ENCODE measurements at places on chromosomes 5 and 9.

- DNase-seq, result no peak
Observed at GRCh38 chr5:89535411-89535810, 652.4 kb upstream of the MEF2C start.

GRCh38 chr5:980966-981365 lies 27.6 kb upstream of the NKD2 start:
- DNase-seq, result no peak

- DNase-seq, result no peak
Observed at GRCh38 chr5:179146277-179146676, 86.1 kb downstream of the ZNF354C start.

- DNase-seq, result no peak
Observed at GRCh38 chr5:172659909-172660628, 19.0 kb downstream of the NEURL1B start.

- no peak for DNase-seq
Observed at GRCh38 chr9:115164511-115164974, 46.6 kb upstream of the TNC start.

- DNase-seq, result no peak
Observed at GRCh38 chr9:673966-674526, 167.5 kb upstream of the DMRT1 start.

DNA sequence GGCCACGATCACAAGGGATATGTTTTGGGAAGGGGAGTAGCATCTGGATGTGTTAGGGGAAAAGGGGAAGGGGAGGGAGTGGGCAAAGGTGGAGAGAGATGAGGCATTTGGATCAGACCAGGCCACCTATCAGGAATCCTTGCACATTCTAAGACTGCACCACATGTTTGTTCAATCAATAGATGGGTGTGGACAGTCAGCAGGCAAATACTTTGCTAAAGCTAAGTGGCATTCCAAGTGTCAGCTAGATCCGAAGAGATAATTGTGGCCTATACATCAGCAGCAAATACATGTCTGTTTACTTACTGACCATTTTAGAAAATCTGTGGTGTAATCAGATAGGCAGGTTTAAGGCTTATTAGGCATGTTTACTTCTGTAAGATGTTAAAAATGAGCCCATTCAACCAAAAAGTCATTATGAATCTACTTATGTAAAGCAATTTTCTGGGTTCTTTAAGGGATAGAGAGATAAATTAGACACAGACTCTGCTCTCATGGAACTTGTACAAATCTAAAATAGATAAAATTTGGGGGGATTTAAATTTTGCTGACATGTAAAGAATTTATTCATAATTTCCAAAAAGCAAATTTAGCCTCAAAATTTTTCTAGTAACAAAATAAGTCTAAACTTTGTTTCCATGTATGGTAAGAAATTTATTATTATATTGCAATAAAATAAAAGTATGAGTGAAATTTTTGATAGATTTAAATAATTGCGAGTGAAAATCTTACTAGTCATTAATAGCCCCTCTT lies 107.3 kb downstream of the SNCAIP start:
- no peak for DNase-seq

DNA sequence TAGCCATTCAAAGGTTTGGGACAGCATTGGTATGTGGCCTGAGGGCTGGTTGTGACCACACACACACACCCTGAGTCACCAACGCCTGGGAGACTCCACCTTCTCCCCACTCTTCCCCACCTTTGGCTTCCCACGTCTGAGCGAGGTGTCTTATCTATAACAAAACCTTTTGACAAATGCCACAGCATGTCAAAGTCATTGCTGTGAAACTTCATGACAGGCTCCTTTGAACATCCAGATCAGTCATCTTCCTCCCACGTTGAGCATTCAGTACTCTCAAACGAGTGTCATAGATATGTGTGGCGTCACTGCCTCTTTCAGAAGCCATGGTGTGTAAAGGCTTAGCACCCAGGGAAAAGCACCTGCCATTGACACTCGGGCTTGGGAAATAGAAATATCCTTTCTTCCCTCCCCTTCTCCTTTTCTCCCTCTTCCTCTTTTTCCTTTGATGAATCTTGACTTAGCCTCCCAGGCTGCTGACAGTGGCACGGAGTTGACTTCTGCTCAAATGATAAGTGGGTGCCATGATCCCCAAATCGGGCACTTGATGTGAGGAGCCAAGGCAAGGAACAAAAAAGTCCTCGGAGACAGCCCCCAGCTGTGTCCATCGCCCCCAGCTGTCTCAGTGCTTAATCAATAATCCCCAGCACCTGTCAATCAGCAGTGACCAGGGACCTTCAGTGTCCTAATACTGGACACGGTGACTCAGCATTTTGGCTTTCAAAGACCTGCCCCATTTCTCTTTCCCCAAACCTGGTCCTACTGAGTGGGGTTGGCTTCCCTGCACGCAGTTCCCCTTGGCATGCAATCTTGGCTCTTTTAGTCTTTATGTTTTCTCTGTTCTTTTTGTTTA lies 114.8 kb downstream of the FGF18 start:
- DNase-seq, result no peak

GRCh38 chr9:132056717-132057560 lies 22.7 kb downstream of the MED27 start:
- no peak for DNase-seq

DNA sequence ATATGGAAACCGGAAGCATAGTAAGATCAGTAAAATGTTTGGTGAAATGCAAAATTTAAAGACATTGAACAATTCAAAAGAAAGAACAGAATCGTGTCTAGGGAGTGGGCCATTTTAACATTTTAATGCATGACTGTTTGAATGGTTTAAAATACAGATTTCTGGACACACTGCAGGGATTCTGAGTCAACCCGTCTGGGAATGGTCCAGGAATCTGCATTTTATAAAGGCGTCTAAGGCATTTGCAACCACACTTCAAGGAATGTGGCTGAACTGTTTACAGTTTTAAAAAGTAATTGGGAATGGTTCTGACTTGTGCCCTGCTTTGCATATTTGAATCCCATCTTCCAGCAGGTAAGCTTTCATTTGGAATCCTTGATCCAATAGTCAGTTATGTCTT lies 811.7 kb upstream of the WWC1 start:
- no peak for DNase-seq

DNA sequence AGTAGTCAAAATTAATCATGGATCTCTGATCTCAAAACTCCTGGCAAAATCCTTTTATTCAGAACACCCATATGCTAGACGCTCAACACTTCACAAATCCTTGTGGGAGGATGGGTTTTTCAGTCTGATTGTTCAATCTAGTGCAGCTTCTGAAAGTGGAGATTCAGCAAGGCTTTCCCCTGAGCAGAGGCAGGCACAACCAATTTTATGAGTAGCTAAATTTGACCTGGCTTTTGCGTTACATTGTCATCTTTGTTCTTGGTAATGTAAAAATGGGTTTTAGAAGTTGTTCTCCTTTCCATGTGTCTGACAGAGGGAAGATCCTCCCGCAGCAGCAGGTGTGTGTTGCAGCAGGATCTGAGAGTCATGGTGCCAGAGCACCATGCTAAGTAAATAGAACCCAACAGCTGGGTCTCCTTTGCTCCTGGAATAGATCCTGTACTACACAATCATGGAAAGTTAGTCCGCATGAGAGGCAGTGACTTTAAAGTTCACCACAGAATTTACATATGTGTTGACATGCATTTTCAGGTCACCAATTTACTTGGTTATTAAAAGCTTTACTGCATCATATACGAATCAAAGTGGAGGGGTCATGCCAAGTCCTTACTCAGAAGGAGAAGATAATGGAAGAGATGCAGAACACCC lies 70.1 kb upstream of the MEF2C start:
- DNase-seq, result no peak

GRCh38 chr9:133769511-133770075 lies 31.4 kb upstream of the SARDH start:
- no peak for DNase-seq

GRCh38 chr9:69847491-69847890 lies 26.9 kb downstream of the CFAP95 start:
- DNase-seq, result no peak

DNA sequence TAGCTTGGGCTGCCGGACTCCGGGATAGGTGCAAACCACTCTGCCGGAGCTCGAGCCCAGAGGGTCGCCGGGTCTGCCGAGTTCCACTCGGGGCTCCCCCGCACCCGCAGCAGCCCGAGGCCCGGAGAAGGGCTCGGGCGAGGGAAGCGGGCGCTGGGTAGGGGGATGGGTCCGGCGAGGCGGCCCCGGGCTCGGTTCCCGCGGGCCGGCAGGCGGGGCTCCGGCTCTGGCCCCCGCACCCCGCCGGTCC lies 507 bp downstream of the RICTOR start:
- peak; percentile 34 for DNase-seq

- no peak for DNase-seq
Observed at GRCh38 chr5:15026011-15026893, 154.7 kb upstream of the ANKH start.

DNA sequence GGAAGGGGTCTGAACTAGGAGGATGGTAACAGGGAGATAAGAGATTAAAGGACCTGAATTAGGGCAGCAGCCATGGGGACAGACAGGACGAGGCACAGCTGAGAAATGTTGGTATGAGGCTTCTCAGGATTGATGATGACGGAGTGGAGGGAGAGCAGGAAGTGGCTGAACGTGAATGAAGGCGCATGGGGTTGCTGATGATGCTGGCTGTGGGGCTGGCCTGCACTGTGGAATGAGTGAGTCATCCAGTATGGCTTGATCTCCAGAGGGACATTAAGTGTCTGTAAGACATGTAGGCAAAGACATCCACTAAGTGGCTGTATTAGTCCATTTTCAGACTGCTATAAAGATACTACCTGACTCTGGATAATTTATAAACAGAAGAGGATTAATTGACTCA lies 256.4 kb downstream of the ICE1 start:
- DNase-seq, result no peak

- DNase-seq, result no peak
Observed at GRCh38 chr9:100700689-100701318, 122.9 kb downstream of the CAVIN4 start.

DNA sequence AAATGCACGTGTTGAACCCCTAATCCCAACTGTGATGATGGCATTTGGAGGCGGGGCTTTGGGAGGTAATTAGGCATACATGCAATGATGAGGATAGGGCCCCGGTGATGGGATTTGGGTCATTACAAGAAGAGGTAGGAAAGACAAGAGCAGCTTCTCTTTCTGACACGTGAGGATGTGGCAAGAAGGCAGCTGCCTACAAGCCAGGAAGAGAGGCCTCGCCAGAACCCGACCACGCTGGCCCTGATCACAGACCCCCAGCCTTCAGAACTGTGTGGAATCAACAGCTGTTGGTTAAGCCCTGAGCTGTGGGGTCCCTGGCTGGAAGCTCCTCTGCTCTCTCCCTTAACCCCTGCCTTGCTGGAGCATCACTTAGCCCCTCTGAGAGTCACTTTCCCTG lies 57.5 kb downstream of the COL23A1 start:
- no peak for DNase-seq

- DNase-seq, result no peak
Observed at GRCh38 chr9:116998305-116998704, 311.2 kb downstream of the TRIM32 start.

GRCh38 chr9:70012569-70012968 lies 31.1 kb upstream of the MAMDC2 start:
- no peak for DNase-seq

DNA sequence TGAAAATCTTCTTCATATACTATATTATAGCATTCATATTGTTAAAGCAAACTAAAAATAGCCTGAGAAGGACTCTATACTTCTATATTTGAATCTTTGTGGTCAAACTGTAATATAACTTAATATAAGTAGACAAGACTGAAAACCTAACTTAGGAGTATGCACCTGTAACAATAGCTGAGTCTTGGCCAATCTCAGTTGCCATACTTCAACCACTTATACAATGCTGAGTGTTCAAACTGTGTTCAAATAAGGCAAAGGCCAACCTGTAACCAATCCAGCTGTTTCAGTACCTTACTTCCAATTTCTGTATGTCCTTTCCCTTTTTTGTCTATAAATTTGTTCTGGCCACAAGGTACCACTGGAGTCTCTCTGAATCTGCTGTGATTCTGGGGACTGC lies 1360.8 kb upstream of the CDH9 start:
- no peak for DNase-seq

DNA sequence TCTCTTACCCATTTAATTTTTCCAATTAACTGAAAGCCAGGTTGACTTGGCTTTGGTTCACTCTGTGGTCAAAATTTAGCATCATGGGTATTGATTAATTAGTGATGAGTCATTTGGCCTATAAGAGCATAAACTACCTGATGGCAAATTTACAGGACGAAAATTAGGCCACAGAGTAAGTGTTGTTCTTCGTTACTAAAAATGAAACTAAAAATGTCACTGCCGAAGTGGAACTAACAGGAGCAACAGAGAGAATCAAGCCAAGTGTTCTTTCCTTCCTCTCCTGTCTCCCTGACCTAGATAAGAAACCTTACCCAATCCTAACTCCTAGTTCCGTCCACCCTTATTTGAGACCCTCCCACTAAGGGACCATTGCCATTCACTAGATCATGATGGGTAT lies 176.9 kb downstream of the RAB3C start:
- DNase-seq, result peak; percentile 4

GRCh38 chr9:2023532-2023931 lies 8.4 kb downstream of the SMARCA2 start:
- DNase-seq, result no peak

DNA sequence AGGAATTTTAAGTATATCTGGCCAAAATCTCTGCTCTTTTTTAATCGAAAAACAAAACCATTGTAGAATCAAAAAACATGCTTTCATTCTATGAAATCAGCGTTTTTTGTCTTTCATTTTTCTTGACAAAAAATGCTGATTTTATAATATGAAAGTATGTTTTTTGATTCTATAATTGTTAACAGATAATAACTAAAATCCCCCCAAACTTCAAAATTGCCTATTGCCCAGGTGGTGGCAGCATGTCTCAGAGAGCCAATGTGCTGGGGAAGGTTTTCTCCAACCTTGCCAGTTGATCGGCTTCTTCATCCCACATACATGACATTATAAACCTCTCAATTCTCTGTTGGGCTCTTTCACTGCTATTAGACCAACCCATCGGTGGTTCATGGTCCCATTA lies 5.1 kb upstream of the SMIM15 start:
- no peak for DNase-seq

DNA sequence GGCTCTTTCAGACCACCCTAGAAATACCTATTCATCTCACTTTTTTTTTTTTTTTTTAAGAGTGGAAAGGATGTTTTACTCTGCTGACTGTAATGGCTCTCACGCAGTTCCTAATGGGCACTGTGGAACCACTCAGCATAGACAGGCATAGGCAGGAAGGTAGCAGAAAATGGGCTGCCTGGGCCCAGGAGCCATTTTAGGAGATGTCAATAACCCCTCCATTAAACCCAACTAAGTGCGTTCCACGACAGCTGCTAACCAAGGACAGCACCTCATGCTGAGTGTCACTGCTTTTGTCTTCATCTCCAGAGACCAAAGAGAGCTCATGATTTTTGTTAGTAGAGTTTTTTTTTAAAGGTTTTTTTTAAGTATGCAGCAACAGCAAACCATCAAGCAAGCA lies 15.3 kb downstream of the MAP1B start:
- no peak for DNase-seq

DNA sequence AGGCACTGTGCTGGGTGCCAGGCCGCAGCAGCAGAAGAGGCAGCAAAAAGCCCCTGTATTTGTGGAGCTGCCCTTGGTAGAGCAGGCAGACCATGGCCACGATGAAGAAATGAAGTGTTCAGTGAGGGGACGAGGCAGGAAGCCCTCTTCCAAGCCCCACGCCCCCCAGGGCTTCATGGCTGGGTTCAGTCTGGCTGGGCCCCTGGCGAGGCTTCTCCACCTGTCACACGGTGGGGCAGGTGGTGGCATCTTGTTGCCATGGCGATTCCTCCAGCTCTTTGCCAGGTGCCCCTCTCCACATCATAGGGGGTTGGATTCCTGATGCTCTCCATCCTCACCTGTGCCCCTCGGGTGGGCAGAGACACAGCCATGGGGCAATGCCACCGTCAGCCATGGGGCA lies 21.5 kb downstream of the ADGRD2 start:
- DNase-seq, result no peak

All from GM12891 (cell line).